ENCODE measurements at places on chromosomes 16 and 17.

DNA sequence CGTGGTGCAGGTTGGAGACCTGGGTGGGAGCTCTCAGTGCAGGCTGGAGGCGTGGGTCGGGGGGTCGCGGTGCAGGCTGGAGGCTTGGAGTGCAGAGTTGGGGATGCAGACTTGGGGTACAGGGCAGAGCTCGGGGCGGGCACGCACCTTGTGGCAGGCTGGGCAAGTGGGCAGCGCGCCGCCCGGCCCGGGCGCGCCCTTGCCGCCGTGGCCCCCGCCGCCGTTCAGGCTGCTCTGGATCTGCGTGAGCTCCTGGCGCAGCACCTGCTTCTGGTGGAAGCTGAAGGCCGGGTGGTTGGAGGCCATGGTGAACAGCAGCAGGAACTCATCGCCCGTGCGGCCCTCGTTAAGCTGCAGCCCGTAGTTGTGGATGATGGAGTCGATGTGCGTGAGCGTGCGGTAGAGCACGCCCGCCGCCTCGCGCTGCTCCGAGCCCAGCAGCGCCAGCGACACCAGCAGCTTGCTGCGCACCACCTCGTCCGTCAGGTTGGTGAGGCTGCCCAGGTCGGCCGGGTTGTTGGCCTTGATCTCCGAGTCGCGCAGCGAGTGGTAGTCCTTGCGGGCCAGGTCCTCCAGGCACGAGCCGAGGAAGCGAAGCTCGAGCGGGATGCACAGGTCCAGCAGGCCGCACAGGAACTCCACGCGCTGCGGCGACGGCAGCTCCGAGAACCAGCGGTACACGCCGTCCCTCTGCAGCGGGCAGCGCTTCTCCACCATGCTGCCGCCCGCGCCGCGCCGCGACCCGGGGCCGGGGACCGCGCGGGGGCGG lies 1.1 kb downstream of the ZCCHC14 start:
- no peak for DNase-seq

- DNase-seq = no peak
Observed at GRCh38 chr16:23401139-23401538, 51.9 kb downstream of the COG7 start.

- no peak for DNase-seq
Observed at GRCh38 chr17:81096741-81097133, 61.8 kb downstream of the BAIAP2 start.

DNA sequence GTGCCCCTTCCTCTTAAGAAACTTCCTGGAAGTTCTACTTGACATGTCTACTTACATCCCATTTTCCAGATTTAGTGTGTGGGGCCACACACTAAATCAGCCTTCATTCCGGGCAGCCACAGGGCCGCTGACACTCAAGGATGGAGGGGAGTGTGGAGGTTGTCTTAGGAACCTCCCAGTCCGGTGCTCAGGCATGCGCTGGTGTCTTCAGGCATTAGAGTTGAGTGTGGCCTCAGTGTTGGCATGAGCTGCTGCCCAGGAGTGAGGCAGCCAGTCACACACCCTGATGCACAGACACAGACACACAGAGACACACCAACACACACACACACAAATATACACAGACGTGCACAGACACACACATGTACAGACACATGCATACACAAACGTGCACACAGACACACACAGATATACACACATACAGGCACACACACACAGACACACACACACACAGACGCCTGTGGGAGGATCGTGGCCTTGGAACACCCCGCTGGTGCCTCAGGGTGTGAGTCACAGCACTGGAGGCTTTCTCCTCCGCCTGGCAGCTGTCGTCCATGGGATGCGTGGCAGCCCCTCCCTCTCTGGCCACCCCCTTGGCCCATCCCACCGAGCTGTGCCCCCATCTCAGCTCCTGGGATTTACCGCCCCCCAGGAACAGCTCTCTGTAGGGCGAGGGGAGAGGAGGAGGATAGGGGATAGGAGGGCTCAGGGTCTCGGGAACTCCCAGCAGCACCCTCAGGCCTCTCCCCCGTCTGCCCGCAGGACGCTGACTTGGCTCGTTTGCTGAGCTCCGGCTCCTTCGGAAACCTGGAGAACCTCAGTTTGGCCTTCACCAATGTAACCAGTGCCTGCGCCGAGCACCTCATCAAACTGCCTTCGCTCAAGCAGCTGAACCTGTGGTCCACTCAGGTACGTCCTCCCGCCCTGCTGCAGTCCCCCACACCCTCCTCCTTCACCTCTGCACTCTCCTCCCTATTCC lies 75.6 kb upstream of the PLCG2 start:
- no peak for DNase-seq

DNA sequence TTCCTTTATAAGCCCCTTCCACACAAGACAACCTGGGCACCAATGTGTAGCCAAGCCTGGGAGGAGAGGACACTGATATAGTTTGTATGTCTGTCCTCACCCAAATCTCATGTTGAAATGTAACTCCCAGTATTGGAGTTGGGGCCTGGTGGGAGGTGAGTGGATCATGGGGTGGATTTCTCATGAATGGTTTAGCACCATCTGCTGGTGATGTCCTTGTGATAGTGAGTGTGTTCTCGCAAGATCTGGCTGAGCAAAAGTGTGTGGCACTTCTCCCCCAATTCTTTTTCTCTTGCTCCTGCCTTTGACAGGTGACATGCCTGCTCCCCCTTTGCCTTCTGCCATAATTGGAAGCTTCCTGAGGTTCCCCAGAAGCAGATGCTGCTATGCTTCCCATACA lies 135.8 kb downstream of the USP31 start:
- no peak for DNase-seq

DNA sequence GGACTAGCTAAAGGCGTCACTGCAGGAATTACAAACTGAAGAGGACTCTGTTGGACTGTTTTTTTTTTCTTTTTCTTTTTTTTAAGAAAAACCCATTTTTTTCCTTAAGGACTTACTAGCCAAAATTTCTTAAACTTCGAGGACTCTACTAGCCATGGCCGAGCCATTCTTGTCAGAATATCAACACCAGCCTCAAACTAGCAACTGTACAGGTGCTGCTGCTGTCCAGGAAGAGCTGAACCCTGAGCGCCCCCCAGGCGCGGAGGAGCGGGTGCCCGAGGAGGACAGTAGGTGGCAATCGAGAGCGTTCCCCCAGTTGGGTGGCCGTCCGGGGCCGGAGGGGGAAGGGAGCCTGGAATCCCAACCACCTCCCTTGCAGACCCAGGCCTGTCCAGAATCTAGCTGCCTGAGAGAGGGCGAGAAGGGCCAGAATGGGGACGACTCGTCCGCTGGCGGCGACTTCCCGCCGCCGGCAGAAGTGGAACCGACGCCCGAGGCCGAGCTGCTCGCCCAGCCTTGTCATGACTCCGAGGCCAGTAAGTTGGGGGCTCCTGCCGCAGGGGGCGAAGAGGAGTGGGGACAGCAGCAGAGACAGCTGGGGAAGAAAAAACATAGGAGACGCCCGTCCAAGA lies 878 bp downstream of the HEXIM1 start:
- no peak for DNase-seq

DNA sequence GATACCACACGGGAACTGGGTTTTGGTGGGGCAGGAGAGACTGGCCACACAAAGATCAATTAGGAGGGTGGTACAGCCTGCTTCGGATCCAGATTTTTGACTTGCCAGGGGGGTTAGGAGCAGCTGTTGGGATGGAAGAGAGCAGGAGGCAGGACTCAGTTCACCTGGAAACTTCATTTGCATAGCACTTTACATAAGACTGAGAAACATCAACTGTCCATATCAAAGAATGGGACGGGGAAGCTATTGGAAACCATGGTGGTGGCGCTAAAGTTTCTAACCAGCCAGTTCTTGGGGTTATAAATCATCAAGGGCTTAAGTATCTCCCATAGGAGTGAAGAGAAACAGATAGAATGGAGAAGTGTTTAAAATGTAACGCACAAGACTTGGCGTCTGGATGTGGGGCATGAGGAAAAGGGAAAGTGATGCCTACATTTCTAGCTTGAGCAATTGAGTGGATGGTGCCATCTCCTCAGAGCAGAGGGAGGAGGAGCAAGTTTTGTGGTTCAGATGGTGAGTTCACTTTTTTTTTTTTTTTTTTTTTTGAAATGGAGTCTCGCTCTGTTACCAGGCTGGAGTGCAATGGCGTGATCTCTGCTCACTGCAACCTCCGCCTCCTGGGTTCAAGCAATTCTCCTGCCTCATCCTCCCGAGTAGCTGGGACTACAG lies 6.4 kb upstream of the SRCAP start:
- no peak for DNase-seq

- no peak for DNase-seq
Observed at GRCh38 chr17:73267648-73268537, 6.2 kb upstream of the CPSF4L start.

GRCh38 chr16:87791295-87792204 lies 25.8 kb upstream of the KLHDC4 start:
- DNase-seq = no peak

DNA sequence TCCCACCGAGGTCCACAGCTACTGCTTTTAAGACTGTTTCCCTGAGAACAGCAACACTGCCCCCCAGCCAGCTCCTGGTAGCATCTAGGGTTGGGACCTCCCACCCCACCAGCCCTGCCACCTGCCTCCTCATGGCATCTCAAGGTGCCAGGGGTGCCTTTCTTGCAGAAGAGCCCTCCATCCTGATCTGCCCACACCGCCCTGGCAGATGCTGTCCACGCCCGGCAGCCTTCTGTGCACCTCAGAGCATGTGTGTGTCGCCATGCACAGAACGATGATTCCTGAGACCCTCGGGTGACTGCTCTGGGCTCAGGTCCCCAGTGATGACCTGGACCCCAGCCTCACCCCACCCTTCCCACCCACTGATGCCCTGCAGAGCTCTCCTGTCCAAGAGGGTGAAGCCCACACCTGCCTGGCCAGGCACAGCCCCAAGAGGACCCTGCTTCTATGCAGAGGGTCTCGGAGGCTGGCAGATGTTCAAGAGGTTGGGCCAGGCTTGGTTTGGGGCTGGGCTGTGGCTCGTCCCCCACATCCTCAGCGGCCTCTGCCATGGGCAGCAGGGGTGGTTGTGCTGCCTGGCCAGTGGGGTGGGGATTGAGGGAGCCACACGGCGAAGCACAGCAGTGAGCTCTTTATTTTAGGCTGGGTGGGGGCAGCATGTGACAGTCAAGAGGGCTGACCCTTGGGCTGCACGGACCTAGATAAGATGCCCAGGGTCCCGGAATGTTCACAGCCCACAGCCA lies 5.2 kb upstream of the SPATA2L start:
- DNase-seq = no peak

GRCh38 chr16:48629016-48629415 lies 19.0 kb upstream of the N4BP1 start:
- no peak for DNase-seq

DNA sequence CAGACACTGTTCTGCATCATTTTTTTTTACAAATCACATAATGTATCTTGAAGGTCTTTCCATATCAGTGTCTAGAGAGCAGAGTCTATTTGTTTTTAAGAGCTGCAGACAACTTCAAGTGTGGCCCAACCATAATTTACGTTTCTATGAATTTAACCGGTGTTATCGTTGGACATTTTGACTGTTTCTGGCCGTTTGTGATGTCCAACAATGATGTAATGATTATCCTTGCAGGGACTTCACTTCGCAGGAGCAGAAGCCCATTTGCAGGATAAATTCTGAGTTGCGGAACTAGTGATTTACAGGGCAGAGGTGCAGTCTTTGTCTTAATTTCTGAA lies 26.9 kb upstream of the HLF start:
- DNase-seq = no peak

- no peak for DNase-seq
Observed at GRCh38 chr16:11333010-11333409, 12.2 kb upstream of the RMI2 start.

DNA sequence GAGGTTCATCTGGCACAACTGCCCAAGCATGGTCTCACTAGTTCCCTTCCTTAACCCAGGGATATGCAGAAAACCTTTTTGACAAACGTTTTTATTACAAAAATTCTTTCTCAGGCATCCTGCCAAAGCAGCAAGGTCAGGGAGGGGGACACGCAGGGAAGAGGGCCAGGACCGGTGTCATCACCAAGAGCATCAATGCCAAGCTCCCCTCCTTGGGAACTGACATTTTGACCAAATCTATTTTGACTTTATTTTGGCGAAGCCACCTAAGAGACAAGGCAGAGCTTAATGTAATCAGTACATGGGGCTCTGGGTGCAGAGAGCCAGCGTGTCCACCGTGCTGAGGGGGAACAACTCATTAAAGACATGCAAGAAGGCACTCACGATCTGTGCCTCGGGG lies 265.2 kb downstream of the CBLN1 start:
- DNase-seq = no peak

DNA sequence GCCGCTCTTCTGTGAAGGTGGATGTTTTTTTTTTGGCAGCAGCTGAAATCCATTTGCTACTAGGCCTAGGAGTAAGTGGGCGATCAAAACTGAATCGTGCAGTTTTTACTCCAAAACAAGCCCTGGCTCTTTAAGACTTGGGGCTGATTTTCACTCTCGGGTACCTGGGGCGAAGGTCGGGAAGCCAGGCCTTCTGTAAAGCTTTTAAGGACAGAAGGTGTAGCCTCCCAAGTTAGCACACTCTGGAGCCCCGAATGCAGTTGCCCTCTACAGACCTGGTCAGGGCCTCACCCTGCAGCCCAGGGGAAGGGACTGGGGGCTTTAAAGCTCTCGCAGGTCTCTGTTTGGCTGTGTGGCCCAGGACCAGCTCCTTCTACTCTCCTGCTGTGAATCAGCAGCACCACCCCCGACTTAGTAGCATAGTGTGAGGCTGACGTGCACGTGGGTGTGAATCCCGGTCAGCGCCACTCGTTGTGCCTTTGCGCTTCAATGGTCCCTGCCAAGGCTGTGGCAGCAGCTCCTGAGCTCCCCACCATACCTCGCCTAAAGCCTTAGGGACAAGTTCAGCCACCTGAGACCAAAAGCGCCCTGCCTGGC lies 49.9 kb downstream of the TMEM235 start:
- no peak for DNase-seq

- DNase-seq = no peak
Observed at GRCh38 chr16:67021321-67021720, 7.6 kb upstream of the CBFB start.

GRCh38 chr17:34366529-34367107 lies 3.6 kb upstream of the CCL1 start:
- DNase-seq = no peak

DNA sequence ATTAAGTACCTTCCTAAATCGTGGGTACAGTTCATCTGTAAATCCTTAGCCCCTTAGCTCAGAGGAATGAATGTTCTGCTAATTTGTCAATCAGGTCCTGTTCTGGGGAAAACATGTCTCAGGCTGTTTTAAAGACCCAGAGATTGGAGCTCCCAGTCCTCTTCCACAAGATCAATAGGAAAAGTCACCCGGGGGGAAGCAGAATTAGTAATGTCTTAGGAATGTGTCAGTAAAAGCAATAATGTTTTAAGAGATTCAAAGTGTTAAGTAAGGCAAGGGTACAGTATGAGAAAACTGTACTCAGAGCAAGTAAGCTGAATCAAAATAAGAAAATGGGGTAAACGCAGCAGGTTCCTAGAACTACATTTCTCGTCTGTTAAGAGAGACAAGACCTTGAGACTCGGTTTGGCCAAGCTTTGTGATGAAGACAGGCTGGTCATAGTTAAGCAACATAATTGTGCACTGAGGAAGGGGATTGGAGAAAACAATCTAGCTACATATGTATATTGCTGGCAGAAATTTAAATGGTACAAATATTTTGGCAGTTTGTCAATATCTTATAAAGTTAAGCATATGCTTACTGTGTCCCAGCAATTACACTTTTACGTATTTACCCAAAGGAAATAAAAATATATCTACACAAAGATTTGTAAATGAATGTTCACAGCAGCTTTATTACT lies 192.9 kb upstream of the C17orf78 start:
- no peak for DNase-seq
